ENCODE measurements at places on chromosomes 13 and 19.

DNA sequence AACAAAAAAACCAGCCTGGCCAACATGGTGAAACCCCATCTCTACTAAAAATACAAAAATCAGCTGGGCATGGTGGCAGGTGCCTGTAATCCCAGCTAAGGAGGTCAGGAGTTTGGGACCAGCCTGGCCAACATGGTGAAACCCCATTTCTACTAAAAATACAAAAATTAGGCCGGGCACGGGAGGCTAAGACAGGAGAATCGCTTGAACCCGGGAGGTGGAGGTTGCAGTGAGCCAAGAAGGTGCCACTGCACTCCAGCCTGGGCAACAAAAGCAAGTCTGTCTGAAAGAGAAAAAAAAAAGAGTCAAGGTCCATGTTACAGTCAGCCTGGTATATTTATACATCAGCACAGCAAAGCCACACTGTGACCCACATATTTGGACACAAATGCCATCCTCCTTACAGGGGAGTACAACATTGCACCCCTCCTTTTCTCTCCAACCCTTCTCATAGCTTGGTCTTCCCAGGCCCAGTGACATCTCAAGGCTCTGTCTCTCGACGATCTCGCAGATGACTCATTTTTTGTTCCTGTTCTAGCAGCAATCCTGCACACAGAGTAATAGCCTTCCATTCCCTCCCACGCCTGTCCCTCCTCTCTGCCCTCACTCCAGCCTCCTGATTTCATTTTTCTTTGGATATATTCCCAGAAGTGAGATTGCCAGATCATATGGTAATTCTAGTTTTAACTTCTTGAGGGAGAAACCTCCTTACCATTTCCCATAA lies 21.0 kb upstream of the DPP9 start:
- peak; percentile 57 for DNase-seq

DNA sequence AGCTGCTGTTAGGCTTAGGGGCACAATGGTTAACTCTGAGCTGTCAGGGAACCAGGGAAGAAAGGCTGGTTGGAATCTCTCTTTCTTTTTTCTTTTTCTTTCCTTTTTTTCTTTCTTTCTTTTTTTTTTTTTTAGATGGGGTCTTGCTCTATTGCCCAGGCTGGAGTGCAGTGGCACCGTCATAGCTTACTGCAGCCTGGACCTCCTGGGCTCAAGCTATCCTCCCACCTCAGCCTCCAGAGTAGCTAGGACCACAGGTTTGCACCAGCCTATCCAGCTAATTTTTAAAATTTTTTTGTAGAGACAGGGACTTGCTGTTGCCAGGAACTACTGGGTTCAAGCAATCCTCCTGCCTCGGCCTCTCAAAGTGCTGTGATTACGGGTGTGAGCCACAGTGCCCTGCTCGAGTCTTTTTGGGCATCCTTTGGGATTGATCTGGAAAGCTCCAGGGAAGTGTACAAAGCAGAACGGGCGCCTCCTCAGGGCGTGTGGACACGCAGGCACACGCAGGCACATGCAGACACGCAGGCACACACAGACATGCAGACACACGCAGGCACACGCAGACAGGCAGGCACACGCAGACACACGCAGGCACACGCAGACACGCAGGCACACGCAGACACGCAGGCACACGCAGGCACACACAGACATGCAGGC lies 99.2 kb downstream of the GADD45B start:
- DNase-seq: no peak

DNA sequence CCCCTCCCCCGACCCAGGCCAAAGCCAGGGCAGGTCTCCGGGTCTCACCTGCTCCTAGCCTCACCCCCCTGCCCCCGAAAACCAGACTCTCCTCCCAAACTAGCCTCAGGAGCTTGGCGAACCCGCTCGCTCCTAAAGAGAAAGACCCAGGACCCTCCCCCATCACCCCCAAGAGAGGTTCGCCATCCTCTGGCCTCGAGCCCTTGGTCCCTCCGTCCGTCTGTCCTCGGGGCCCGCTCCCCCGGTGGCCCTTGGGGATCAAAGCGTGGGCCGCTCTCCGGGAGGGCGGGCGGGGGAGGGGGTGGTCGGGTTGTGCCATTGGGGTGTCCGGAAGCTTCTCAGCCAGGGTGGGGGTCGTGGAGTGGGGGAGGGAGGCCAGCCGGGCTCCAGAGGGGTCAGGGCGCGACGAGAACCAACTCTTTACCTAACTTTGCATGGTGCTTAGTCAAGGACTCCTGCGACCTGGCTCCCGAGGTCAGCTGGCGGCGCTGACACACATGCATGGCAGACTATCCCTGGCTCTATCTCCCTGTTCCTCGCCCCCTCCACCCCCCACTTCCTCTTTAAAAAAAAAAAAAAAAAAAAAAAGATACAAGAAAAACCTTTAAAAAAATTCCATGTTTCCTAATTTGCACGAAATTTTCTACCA lies 15.6 kb downstream of the SMIM24 start:
- no peak for DNase-seq

DNA sequence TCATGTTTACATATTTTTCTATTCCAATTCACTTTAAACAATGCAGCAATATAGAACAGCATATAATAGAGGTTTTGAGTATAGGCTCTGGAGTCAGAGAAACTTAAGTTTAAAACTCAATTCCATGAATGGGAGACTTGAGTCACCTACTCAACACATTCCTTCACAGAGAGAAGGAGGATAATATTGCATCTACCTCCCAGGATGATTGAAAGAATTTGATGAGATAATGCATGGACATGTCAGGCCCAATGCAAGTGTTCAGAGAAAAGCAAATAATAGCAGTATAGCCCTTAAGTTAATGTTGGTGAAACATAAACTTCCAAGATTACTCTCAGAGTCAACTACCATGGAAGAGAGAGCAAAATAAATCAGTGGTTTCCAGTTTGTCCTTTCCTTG lies 170.2 kb downstream of the DCLK1 start:
- DNase-seq: no peak

DNA sequence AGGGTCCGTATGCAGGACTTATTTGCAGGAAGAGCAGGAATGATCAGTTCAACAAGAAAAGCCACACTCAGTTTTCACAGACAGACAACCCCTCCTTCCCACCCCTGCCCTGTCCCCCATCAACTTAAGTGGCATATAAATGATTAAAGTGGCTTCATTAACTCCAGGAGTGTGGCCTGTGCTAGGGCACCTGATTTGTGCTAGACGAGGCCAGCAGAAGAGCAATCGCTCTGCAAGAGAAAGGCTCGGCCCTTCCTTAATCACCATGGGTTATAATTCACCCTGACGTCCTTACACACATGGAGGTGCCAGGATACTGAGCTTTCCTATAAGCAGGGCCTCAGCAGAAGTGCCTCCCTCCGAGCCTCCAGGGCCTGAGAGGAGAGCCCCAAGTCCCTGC lies 14.6 kb downstream of the C19orf12 start:
- no peak for DNase-seq

GRCh38 chr13:43551897-43552456 lies 234.8 kb downstream of the ENOX1 start:
- DNase-seq: no peak

DNA sequence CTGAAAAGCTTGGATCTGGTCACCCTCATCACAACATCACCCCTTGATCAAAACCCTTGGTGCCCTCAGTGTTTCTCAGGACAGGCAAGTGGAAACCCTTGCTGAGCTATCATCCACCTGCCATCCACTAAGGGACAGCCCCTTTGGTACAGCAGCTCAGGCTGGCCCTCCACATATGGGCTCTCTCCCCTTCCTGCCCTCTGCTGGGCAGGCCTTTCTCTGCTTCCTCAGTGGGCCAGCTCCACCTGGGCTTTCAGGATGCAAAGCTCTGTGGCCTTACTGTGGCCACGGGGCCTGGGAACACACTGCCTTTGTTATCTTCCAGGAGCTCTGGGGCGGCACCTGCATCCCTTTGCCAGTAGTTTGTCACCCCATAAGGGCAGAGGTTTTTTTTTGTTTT lies 4.9 kb downstream of the SUGP1 start:
- no peak for DNase-seq

GRCh38 chr13:60229708-60230272 lies 66.1 kb upstream of the DIAPH3 start:
- no peak for DNase-seq

GRCh38 chr19:35290381-35291127 lies 1.4 kb upstream of the MAG start:
- DNase-seq: no peak

- DNase-seq: no peak
These were observed 32.2 kb downstream of the F2RL3 start for GRCh38 chr19:16920816-16921529.

DNA sequence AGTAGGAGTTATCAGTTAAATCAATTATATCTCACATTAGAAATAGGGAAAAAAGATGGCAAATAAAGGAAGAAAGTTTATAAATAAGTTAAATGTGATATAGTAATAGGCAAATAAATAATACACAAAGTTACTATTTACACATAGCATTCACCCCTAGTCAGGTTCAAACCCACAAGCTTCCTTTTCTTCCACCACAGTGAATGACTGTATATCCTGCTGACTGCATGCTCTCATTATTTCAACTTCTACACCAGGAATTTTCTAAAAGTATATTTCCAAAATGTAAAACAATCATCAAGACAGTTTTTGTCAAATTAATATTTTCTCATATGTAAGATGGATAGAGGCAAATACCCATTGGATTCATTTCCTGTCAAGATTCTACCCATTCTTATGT lies 548.6 kb upstream of the SLITRK5 start:
- no peak for DNase-seq
